ENCODE measurements at places on chromosomes 4 and X.

- DNase-seq, result no peak
These were observed 19.9 kb upstream of the PCDH10 start for GRCh38 chr4:133129237-133129636.

GRCh38 chr4:95869961-95870500 lies 30.1 kb downstream of the PDHA2 start:
- no peak for DNase-seq

DNA sequence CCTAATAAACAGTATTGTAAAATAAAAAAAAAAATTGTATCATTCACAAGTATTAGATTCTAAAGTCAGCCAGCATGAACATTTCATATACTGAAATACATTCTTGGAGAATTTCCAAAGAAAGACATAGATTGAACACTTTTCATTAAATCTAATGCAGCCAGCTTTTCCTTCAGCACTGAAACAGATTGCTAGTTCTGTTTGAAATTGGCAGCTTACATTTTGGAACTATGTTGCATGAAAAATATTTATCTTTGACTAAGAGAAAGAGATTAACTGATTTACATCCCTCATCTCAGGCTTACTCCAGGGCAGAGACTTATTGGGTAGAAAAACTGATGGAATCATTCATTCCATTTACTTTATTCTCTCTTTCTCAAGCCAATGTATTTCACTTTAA lies 272.7 kb downstream of the PDHA2 start:
- no peak for DNase-seq

DNA sequence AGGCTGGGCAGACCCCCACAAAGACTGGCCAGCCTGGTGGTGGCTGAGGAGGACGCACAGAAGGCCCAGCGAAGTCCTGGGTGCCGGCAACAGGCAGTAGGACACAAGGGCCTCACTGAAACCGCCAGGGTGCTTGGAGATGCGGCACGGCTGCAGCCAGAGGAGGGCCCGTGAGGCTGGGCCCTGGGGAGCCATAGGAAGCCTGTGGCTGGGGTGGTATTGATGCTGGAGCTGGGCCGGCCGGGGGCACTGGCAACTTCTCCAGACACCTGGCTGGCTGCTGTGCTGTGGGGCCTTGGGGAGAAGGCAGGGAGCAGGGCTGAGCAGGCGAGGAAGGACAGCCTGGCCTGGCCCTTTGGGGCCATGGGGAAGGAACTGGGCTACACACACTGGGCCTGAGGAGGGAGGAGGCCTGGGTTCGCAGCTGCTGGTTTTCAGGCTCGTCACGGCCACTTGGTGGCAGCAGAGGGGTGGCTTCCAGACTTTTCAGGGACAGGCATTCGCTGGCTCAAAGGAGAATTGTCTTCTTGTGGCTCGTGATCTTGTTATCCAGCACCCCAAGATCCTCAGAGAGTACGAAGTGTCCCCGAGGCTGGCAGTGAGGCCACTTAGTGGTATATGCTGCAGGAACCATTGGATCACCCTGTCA lies 37.2 kb downstream of the ATP2B3 start:
- DNase-seq, result peak; percentile 68

GRCh38 chr4:71050809-71051208 lies 57.4 kb downstream of the DCK start:
- DNase-seq, result no peak

GRCh38 chr4:182775075-182775474 lies 142.1 kb downstream of the DCTD start:
- DNase-seq, result no peak

- DNase-seq, result no peak
These were observed 121.3 kb upstream of the PNPLA4 start for GRCh38 chrX:8048466-8048865.

GRCh38 chr4:32824336-32824735 lies 2104.2 kb downstream of the PCDH7 start:
- DNase-seq, result no peak

- no peak for DNase-seq
These were observed 240.9 kb downstream of the AR start for GRCh38 chrX:67784712-67785111.

GRCh38 chrX:18146954-18147353 lies 73.7 kb downstream of the BEND2 start:
- DNase-seq, result peak; percentile 15

GRCh38 chrX:42933187-42933586 lies 155.2 kb upstream of the PPP1R2C start:
- DNase-seq, result no peak

DNA sequence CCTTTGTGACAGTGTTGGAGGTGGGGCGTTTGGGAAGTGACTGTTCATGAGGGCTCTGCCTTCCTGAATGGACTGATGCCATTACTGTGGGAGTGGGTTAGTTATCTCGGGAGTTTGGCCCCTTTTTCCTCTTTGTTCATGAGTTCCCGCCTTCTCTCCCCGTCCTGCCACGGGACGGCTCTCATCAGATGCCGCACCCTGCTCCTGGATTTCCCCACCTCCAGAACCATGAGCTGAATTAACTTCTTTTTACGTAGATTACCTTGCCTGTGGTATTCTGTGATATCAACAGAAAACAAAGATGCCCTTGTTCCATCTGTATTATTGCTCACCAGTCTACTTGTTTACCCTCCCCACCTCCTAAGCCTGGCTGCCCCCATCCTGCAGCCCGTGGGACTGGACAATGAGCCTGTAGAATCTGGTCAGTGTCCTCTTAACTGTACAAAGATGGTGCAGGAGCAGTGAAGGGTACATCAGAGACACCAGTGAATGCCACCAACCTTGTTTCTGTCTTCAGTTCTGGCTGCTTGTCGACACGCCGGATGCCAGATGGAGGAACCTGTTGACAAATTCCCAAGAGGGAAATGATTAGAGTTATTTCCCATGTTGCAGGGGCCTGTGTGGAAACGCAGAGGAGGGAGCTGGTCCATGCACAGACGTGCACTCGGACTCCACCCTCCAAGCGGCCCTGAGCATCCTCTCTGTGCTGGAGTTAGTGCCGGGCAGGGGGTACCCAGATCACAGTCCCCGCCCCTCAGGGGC lies 104.7 kb downstream of the ABLIM2 start:
- no peak for DNase-seq

DNA sequence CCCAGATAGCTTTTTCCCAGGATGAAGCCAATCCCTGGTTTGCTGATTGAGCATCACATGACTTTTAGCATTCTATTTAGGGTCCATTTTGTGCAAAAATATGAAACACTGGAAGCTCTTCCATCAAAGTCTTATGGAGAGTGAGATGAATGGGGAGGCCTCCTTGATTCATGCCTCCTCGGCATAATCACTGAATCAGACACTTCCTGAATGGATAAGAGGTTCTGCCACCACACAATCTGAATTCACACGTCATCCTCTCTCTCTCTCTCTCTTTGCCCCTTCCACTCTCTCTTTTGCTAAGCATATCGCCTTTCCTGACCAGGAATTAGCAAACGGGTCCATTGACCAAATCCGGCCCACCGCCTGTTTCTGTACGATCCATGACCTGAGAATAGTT lies 68.7 kb downstream of the CRMP1 start:
- DNase-seq, result no peak

- DNase-seq, result no peak
These were observed 34.4 kb downstream of the AFAP1 start for GRCh38 chr4:7904952-7905915.

- DNase-seq, result no peak
These were observed 326.5 kb downstream of the ASMT start for GRCh38 chrX:1941321-1941720.

- DNase-seq, result no peak
These were observed 15.1 kb downstream of the TSC22D3 start for GRCh38 chrX:107760304-107761077.

DNA sequence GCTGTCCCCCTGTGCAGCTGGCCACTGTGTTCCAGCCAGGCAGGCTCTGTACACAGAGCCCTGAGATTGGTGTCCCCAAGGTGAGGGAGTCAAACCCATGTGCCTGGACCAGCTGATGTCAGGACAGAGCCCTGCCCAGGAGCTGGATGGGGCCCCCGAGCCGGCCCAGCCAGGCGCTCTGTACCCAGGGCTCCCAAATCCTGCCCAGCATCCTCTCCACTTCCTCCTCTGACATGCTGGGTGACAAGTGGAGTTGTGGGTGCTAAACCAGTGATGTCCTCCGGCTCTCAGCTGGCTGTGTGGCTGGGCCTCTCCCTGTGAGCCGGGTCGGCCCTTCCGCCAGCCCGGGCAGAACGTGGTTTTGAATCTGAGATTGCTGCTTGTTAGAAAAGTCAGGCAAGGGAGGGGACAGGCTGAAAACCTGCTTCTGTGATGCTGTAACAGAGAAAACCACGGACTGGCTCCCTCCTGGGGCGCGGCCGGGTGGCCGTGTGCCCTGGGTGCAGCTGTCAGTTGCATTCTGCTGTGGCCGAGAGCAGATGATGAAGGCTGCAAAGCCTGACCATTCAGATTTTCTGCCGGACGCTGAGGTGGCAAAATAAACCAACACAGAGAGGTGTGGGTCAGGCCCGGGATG lies 7.9 kb upstream of the CPLX1 start:
- no peak for DNase-seq

- no peak for DNase-seq
These were observed 70.8 kb upstream of the PGRMC2 start for GRCh38 chr4:128358231-128358912.

DNA sequence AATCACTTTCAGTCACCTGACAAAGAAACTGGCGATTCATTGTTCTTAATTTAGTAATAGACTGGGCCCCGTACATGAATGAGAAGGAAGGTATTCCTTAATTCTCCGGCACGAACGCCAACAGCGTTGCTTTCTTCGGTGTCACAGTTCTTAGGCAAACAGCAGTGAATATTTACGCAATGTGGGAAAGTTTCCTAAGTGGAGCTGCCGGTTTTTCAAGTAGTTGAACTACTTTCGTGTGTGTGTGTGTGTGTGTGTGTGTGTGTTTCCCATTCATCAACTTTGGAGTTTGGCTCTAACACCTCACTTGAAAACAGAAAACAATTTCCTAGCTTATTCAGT lies 651 bp downstream of the NXT2 start:
- no peak for DNase-seq

GRCh38 chrX:28693101-28693500 lies 105.9 kb downstream of the IL1RAPL1 start:
- DNase-seq, result no peak

- DNase-seq, result peak; percentile 60
These were observed 14.4 kb downstream of the BCOR start for GRCh38 chrX:40083120-40083978.

- no peak for DNase-seq
These were observed 301.9 kb downstream of the TLL1 start for GRCh38 chr4:166174717-166175490.

GRCh38 chr4:54091637-54092404 lies 8.1 kb upstream of the GSX2 start:
- peak; percentile 58 for DNase-seq

DNA sequence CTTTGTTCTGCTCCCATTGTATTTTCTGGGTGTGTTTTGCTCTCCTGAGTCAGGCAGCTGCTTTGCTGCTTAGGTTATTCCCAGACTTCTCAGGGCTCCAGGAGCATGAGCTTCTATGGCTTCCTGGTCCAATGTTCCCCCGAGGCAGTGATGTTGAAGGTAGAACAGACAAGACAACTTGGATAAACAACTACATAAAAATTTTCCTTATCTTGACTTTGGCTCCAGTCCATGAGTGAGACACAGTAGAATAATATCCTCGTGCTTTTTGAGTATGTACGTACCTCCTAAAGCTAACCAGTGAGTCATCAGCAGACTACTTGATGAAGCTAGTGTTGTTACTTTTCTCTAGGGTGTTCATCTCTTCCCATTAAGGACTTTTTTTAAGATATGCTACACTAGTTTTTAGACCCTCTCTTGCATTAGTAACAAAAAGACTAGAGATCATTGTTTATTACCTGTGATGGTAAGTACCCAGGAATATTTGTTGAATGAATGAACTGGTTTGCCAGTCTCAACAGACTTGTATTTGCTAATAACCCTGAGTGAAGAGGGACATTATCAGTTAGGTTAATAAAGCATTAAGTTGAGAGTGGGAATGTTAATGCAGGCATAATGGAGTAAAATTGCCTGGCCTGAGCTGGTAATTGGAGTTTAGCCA lies 131.9 kb downstream of the FHIP1A start:
- DNase-seq, result no peak

GRCh38 chr4:146381263-146381872 lies 140.4 kb downstream of the SLC10A7 start:
- no peak for DNase-seq

GRCh38 chr4:86965019-86965976 lies 30.5 kb downstream of the AFF1 start:
- DNase-seq, result no peak

- peak; percentile 13 for DNase-seq
These were observed 172.7 kb downstream of the NHS start for GRCh38 chrX:17547658-17548057.

DNA sequence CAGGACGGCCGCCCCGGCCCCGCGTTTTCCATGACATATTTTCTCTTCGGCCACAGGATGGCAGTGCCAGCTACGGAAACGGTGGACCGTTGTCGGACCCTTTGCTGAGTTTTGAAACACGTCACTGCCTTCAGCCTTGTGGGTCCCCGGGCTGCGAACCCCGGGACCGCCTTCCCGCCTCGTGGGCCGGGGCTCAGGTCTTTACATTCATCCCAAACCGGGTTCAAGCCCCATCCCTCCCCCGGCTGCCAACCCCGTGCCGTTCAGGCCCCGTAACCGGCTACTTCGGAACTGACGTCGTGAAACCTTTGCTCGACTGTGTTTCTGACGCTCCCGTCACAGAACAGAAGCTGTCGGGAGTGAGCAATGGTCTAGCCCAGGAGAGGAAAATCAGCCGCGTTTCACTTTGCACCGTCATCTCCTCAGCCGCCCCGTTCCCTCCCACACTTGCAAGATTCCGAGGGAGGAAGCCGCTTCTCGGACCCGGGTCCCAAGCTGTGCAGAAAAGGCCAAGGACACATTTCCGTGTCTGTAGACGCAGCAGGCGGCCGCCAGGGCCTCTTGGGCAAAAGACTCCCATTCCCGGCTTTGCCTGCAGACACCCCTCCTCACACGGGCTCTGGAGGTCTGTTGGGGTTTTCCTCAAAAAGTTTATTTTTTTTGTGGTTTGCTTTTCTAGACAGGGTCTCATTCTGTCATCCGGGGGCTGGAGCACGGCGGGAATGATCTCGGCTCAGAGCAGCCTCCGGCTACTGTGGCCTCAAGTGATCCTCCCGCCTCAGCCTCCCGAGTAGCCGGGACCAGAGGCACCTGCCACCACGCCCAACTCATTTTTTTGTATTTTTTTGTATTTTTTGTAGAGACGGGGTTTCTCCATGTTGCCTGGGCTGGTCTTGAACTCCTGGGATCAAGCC lies 41.4 kb upstream of the PPP2R3B start:
- DNase-seq, result peak; percentile 28

DNA sequence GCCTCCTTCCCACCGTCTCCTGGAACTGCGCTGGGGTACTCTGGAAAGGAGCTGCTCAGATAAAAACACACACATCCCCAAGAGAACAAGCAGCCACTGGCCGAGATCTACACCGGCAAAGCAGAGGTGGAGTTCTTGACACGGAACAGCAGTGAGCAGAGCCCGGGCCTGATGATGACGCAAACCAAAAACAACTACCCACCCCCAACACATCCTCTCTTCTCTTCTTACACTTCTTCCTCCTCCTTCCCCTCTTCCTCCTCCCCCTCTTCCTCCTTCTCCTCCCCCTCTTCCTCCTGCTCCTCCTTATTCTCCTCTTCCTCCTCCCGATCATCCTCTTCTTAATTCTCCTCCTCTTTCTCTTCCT lies 4.6 kb downstream of the PNMA5 start:
- no peak for DNase-seq

- no peak for DNase-seq
These were observed 204.7 kb downstream of the SPRY1 start for GRCh38 chr4:123600987-123601904.

GRCh38 chr4:88728146-88728545 lies 30.5 kb upstream of the NAP1L5 start:
- DNase-seq, result no peak

Data from K562 (cell line).